ENCODE measurements at places on chromosomes 1 and 21. TPM values are rescaled to one million over a fixed set of nuclear protein-coding genes. Genes with fewer than 3 reads are reported as not detected.

DNA sequence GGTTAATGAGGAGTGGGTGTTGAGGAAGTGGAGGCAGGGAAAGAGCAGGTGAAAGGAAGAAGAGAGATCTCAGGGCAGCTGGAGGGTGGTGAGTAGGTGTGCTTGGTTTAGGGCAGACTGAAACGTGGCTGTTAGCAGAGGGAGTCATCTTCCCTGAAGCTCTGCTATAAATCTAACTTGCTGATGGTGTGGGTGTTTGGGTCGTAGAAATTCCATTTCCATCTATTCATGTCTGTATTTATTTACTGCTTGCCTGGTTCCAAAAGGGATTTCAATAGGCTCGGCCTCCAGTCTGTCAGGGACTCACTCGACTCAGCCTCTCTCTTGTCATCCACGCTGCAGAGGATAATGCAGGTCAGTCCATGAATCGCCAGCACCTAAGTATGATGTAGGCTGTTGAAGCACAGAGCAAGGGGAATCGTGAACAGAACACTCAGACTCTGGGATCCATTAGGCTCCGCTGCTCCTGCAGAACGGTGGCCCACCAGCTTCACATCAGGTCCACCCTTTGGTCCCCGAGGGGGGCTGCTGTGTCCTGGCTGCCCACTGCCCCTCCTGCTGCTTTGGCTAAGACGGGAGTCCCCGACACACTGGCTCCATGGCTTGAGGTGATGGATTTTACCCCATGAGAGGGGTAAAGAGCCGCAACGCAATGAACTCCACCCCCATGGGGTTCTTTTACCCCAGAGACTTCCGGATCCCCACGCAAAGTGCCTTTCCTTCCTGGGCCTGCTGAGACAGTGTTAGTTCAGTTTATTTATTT lies 156.2 kb downstream of the RHOU start:
- DNase-seq: no peak

The LYSMD1 gene
- polyA plus RNA-seq: 17.5 TPM

- no peak for DNase-seq
These were observed 394.4 kb upstream of the CHRM3 start for GRCh38 chr1:238991765-238992495.

- DNase-seq: no peak
These were observed 3.1 kb upstream of the HUNK start for GRCh38 chr21:31869750-31870149.

DNA sequence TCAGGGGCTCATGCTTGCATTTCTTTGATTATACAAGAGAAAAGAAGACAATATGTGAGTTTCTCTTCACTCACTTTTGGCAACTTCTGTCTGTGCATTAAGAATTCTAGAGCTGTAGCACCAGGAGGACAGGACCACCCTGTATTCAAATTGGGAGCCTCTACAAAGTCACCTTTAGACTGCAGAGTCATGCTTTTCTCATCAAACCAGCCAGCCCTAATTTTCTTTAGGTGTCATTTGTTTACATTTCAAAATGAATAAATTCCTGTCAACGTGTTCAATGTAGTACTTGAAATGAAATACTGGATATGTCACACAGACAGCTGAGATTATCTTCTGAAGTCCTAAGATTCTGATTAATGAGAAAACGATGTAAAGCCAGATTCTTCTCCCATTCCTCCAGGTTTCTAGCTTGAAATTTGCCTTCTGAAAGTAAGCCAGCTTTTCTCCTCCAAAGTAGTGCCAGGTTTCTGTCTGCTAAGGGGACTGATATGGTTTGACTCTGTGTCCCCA lies 177.2 kb downstream of the GRIK1 start:
- no peak for DNase-seq

DNA sequence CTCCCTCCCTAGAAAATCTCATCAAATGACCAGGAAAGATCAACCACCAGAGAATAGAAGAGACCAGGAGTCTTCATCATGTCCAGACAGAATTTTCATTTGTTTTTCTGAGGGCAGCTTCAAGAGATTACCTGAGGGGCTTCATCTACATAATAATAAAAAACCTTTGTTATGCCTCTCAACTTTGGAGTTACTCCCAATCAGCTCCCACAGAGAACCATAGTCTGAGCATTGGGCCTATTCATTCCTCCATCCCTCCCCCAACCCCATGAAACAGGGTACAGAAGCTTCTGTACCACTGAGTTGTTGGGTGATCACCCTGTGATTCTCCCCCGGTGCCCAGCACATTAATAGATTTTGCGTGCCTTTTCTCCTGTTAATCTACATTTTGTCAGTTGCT lies 53.3 kb upstream of the PRRC2C start:
- DNase-seq: no peak

DNA sequence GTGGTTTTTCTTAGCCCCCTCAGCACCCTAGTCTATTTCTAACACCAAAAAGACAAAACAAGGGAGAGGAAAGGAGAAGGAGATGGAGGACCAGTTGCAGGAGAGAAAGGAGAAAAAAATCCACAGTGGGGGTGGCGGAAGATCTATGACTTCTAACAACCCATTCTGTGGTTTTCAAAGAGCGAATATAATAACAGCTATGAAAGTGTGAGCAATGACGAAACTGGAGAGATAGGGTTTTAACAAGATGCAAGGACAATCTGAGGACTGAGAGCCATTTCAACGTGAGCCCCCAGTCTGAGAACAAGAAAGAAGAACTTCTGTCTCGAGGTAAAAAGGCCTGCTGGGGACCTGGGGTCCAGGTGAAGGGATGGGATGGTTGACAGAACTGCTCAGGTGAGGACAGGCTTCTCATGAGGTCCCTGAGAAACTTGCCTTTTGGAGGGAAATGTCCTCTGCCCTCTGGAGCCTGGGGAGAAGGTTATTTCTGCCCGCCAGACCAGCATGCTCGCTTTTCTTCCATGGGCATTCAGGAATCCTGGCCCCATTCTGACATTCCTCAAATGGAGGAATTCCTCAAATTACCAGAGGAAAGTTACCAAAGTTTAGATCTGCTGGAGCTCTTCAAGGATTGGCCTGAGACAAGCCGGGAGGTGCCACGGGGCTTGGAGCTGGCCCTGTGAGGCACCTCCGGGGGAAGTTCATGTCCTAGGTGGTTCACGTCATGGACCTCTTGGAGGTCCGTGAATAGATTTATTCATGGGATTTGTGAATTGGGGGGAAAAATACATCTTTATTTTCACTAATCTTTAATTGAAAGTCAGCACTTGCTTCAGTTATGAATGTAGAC lies at the start of gene CD160:
CD160 (plus strand) TSS at position 270 of the 850 bp plus-strand sequence. CDS start 8,829 bp downstream, outside the sequence.
- DNase-seq: no peak

GRCh38 chr1:53693773-53694717 lies 44.9 kb downstream of the GLIS1 start:
- DNase-seq: no peak

The GPR89B gene
- polyA plus RNA-seq: 50.9 TPM

DNA sequence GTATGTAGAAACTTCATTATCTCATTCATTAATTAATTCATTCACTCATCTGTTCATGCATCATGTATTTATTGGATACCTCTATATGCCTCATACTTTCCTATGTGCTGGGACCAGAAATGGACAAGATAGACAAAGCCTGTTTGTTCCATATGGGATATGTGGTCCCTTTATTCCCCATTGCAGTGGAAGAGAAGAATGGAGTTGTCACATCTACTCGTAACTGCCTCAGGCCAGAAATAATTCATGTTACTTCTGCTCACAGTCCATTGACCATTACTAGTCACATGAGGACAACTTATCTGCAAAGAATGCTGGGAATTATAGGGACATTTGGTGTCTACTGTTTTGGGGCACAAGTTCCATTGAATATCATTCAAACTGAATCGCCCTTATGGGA lies 327.8 kb downstream of the MATN1 start:
- no peak for DNase-seq

DNA sequence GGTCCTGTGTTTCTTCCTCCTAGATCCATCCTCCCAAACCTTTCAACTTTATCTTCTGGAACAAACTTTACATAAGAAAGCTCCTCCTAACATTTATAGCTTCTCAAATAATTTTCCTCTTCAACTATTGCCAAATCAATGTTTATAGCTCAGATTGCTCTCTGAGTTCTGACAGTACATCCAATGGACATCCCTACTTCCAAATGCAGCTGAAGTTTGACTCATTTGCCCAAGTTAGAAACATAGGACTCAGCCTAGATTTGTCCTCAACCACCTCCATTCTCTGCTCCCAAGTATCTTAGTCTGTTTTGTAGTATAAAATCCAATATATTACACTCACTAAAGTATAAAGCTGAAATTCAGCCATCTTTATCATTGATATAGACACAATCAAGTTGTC lies 62.6 kb downstream of the ALG14 start:
- DNase-seq: no peak

- no peak for DNase-seq
These were observed 28.3 kb upstream of the DYNLT5 start for GRCh38 chr1:66723985-66724384.

GRCh38 chr1:50977575-50978143 lies 7.6 kb downstream of the CDKN2C start:
- DNase-seq: no peak

Data from left renal pelvis (tissue), 4 donors.